Bronchial smooth muscle cell (primary cell): ENCODE measurements at places on chromosomes 12 and 14. TPM values are rescaled to one million over a fixed set of nuclear protein-coding genes. Genes with fewer than 3 reads are reported as not detected.

Gene PYGL
- total RNA-seq: 37.8 and 66.0 TPM in 2 replicates

Gene PRMT5
- total RNA-seq: 36.6 and 40.4 TPM in 2 replicates

Gene CIDEB
- total RNA-seq: 1.3 and 1.4 TPM in 2 replicates

Gene ZFP36L1
- total RNA-seq: 10.1 and 34.5 TPM in 2 replicates

Gene NFATC4
- 74.6 and 97.9 TPM in 2 replicates for total RNA-seq

Gene IL23A
- 0.09 TPM in 1 of 2 replicates, not detected in the other for total RNA-seq
